ENCODE measurements at places on chromosomes 7 and 10. TPM values are rescaled to one million over a fixed set of nuclear protein-coding genes. Genes with fewer than 3 reads are reported as not detected.

Gene CALHM1
- not detected for total RNA-seq

Gene HGF
- 6.0 TPM for total RNA-seq

Gene SLC39A12
- not detected for total RNA-seq

Gene ARPC1A
- 112 TPM for total RNA-seq

- no peak for DNase-seq
Measured at GRCh38 chr10:86180861-86181260, 185.7 kb downstream of the GRID1 start.

DNA sequence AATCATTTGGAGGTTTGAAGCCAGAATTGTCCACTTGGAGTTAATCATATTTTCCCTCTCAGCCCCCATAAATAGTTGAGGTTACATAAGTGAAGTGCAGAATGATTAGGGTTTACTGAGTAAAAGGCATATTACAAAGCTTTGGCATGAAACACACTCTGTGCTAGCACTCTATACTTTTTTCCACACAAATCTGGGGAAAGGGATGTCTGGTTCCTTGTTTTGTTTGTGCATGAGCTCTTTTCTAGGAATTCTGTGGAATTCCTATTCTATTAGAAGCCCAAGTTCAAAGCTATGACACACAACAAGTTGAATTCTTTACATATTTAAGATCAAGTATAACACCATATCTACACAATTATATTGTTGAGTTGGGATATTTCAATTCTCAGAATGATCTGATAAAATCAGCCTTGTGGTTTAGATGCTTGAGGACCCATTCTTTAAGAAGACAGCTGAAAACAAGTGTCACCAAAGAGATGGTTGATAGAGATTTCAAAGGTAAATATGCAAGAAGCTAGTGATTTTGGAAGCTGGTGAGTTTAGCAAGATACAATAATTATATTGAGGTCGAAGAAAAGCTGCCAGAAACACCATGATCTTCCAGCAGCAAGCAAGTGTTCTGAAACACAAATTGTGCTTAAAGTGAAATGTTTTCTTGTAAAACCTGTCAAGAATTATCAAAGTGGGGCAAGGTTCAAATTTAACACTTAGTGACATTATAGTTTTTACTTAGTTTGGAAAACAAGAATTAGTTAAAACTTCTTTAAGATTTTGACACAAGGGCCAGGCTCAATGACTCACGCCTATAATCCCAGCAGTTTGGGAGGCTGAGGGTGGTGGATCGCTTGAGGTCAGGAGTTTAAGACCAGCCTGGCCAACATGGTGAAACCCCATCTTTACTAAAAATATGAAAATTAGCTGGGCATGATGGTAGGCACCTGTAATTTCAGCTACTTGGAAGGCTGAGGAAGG is 122.6 kb downstream of the INHBA start:
- DNase-seq, result no peak

- DNase-seq, result no peak
Measured at GRCh38 chr7:20653636-20654035, 38.2 kb downstream of the ABCB5 start.

DNA sequence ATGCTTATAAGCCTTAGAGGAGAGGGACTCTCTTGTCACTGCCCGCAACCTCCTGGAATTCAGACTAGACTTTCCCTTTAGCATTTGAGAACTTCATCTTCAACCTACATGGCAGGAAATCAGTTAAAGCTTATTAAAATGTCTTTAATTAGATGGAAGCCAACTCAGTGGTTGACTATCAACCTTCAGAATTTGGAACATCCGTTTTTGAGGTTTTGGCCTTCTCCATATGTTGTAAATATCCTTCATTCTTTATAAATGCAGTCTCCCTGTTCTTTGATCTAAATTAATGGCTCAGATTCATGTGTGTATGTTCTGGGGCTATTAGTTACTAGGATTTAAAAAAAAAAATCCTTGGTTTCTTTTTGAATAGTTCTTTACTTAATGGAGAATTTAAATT is 85.0 kb downstream of the ANKRD61 start:
- no peak for DNase-seq

DNA sequence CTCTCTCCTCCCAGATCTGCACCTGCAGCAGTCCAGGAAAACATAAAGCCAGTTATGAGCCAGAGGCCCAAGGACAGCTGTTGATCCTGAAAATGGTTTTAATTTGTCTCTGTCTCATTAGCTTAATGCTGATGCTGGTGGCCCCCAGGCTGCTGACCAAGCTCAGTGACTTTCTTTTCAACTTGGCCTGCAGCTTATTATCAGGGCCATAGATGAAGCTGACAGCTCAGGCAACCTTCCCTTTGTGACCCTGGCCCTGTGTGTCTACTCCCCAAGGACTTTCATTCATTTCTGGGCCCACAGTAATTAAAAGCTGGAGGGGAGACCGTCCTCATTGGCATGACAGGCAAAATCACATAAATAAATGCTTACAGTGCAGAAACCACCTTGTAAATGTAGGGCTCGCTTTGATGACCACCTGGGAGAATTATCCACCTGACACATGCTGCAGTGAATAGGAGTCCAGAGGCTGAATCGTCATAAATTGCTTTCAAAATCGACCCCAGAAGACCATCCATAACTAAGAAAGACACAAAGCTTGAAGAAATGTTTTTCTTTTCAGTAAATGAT is 138.5 kb downstream of the NPY start:
- no peak for DNase-seq
